ENCODE measurements at places on chromosomes 12 and 14.
A peak's percentile ranks its signal among the peaks of the same experiment; 100 is the strongest.

DNA sequence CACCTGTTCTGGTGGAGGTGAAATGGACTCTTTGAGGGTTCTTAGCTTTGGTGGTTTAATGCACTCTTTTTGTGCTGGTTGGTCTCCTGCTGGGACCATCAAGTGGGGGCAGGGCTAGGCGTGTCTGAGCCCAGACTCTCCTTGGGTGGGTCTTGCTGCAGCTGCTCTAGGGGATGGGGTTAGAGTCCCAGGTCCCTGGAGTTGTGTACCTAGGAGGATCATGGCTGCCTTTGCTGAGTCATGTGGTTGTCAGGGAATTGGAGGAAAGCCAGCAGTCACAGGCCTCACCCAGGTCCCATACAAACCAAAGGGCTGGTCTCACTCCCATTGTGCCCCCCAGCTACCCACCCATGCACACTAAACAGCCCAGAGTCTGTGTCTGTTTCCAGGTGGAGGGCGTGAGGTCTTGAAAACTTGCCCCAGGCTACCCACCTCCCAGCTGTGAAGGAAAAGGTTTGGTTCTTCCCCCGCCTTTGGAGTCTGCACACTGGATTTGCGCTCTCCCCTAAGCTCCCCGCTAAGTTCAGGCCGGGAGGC lies 387.7 kb downstream of the TMTC2 start:
- peak; percentile 17 for DNase-seq

- DNase-seq, result no peak
These were observed 19.0 kb downstream of the SDSL start for GRCh38 chr12:113440947-113441782.

DNA sequence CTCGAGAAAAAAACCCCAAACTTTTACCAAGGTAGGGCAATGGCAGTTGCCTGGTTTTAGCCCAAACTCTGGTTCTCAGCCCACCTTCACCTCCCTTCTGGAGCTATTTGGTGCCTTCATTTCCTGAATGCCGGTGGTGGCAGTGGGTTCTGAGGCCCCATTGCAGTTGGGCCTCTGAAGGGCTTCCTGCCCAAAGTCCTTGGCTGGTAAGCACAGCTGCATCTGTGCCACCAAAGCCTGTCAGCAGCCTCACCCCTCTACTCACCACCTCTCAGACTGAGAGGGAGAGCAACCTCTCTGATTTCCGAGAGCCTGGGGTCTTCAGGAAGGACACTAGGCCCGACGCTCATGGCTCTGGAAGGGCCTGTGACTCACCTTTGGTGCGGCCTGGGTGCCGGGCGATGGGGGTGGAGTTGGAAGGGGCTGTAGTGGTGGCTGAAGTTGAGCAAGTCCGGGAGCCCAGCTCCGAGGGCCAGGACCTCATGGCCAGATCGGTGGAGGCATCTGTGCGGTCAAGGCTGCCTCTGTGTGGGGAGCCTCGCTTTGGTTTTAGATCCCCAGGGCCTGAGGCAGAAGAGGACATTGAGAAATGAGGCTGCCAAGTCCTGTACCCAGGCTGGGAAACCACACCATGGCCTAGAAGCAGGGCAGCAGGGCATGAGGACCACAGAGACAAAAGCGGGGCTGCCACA lies 38.6 kb upstream of the GPR68 start:
- DNase-seq, result no peak

DNA sequence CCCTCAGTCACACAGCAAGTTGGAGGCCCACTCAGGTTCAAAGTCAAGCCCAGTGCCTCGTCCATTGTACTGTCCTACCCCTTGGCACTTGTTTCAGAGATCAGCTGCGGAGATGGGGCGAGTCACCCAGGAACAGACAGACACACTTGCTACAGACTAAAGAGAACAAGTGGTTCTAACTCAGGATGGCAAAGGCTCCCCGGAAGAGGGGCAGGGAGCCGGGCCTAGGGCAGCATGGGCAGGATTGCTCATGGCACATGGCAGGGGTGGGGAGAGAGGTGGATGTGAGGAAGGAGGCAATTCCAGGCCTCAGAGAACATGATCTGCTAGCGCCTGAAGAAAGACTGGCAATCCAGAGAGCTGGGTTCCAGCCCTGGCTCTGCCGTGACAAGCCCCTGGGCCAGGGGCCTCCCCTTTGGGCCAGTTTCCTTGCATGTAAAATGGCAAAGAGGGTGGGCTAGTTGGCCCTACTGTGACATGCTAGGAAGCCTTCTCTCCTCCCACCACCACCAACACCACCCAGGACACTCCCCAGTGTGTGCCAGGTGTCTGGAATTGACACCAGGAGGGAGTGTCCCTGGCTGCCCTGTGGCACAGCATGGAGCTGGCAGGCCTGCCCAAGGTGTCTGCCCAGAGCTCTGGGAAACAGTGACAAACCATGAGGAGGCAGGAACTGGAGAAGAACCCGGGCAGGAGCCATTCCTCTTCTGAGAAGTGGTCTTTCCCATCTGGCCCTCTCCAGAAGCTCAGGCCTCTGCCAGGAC lies 24.0 kb upstream of the IRF2BPL start:
- DNase-seq, result peak; percentile 44

DNA sequence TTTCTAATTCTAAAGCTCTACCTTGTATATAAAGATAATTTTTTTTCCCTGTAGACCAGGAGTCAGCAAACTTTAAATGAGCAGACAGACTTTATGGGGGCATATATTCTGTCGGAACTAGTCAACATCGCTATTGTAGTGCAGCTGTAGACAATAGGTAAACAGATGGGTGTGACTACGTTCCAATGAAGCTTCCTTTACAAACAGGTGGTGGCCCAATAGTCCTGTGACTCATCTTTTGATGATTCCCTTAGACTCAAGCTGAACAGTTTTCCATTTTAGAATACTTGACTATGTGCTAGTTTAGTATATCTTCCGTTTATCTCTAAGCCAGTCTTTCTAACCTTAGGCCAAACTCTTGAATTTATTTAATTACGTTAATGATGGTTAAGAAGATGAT lies 16.3 kb downstream of the MUCL1 start:
- DNase-seq, result peak; percentile 74

- DNase-seq, result no peak
These were observed 87.0 kb downstream of the FRMD6 start for GRCh38 chr14:51738754-51739153.

DNA sequence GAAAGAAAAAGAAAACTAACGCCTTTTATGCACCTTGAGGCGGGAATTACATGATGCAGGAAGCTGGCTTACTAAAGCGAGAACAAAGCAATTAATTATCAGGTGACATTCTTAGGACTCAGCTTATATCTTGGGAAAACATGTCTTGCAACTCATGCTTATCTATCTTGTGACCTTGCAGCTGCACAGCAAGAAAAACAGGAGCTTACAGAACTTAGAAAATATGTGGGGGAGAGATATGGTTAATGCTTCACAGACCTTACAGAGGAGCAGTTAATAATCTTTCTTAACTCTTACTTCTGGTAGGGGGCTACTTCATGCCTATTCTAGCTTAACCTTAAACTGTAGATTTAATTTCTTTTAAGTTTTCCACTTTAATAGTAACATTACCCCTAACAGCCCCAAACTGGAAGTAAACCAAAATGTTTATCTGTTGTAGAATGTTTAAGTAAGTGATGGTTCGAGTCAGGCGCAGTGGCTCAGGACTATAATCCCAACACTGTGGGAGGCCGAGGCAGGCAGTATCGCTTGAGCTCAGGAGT lies 13.2 kb upstream of the OR11G2 start:
- DNase-seq, result no peak

DNA sequence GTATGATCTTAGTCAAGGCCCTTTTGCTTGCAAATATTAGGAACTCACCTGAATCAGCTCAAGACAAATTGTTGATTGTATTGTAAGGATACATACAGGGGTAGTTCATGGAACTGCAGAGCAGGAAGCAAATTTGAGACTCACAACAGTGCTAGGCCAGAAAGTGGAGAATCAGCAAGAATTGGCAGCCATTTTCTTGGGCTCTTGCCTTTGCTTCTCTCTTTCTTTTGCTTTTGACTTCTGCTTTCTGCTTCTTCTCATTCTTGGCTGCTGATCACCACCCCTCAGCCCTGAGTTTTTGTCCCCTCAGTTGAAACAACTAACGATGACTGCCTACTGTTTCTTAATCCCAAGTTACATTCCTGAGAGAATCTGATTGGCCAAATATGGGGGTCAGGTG lies 34.8 kb downstream of the KCNK13 start:
- no peak for DNase-seq

- no peak for DNase-seq
These were observed 68.9 kb downstream of the FGD4 start for GRCh38 chr12:32467959-32468863.

- peak; percentile 99 for DNase-seq
These were observed 39.9 kb downstream of the LTBP2 start for GRCh38 chr14:74571901-74572725.

DNA sequence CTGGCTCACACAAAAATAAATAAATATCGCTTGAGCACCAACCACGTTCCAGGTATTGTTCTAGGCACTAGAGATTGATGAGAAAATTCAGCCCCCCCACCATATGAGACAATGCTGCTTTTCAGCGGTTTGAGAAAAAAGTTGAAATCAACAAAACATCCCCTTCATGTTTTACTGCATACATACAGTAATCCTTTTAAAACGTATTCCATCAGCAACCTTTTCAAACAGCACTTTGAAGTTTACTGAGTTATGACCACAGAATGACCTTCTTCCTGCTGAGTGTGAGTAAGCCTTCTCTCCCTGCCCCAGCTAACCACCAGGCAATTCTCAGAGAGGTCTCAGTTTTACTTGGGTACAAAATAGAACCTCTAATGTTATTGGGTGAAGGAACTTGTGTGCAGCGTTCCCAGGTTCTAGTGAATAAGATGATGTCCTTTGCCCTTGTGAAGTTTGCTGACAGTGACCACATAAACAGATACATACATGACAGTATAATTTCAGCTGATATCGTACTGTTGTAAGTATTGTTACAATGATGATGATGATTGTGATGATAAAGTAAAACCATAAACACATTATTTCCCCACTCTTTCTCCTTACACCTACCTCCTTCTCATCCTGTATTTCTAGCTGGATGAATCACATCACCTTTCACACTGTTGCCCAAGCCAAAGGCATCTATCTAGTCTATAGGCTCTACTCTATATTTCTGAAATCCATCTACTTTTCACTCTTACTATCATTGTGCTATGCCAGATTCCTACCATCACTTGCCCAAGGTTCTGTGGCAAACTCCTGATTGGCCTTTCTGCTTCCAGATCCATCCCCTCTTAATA lies 124.4 kb upstream of the KRR1 start:
- peak; percentile 74 for DNase-seq

DNA sequence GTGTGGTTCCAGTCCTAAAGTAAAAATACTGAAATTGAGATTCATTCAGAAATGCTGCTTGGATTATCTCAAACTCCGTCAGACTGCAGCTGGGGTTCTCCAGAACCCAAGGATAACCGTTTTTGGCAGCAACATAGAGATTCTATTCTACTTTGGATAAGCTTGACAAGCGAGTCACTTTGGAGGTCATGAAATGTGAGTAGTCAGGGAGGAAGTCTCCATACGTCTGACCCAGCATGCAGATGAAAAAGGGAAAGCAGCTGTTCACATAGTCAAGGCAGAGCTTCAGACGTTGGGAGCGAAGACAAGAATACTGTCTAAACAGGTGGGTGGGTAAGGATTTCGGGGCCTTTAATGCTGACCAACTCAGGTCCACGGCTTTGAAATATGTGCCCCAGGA lies 14.9 kb upstream of the HSP90B1 start:
- DNase-seq, result no peak

- DNase-seq, result no peak
These were observed 54.6 kb upstream of the CLEC14A start for GRCh38 chr14:38310420-38310995.

GRCh38 chr14:95619785-95620417 lies 66.3 kb upstream of the TCL1B start:
- DNase-seq, result no peak

All from bronchial epithelial cell (primary cell).